ENCODE measurements at places on chromosomes 1 and 21. TPM values are rescaled to one million over a fixed set of nuclear protein-coding genes. Genes with fewer than 3 reads are reported as not detected.

Gene ATP13A2
- total RNA-seq, result 58.1 TPM

Gene HSD3B1
- total RNA-seq, result not detected

Gene SLC1A7
- total RNA-seq, result 0.19 TPM

Gene DIRAS3
- 0.27 TPM for total RNA-seq

Gene GSTM1
- 10.0 TPM for total RNA-seq

Gene CALML6
- 0.53 TPM for total RNA-seq

Gene WNT2B
- 1.6 TPM for total RNA-seq

Gene IFI44
- total RNA-seq, result 23.5 TPM

Gene SPRR1A
- total RNA-seq, result not detected

Gene FHL3
- total RNA-seq, result 12.4 TPM

Gene NPR1
- total RNA-seq, result 0.26 TPM

Gene MIXL1
- total RNA-seq, result not detected

Gene GLIS1
- total RNA-seq, result 0.08 TPM

Gene PROK1
- not detected for total RNA-seq

Gene INTS11
- 138 TPM for total RNA-seq

Gene PTGER3
- total RNA-seq, result not detected

Gene DEPDC1
- total RNA-seq, result 20.3 TPM

Gene RABGGTB
- 173 TPM for total RNA-seq

Gene A3GALT2
- 1.1 TPM for total RNA-seq

Gene SPRR2E
- not detected for total RNA-seq

Gene RBBP4
- 66.3 TPM for total RNA-seq

Gene LAD1
- total RNA-seq, result 6.4 TPM

Gene LRRN2
- total RNA-seq, result not detected

Gene KRTAP7-1
- not detected for total RNA-seq

Gene PLA2G2F
- total RNA-seq, result not detected

Gene MMEL1
- total RNA-seq, result not detected

Gene LEFTY2
- total RNA-seq, result not detected

Gene AMIGO1
- total RNA-seq, result 3.0 TPM

Gene SFN
- total RNA-seq, result 4.2 TPM

Gene TADA1
- 13.7 TPM for total RNA-seq
